ENCODE measurements at places on chromosomes 2 and 18.

DNA sequence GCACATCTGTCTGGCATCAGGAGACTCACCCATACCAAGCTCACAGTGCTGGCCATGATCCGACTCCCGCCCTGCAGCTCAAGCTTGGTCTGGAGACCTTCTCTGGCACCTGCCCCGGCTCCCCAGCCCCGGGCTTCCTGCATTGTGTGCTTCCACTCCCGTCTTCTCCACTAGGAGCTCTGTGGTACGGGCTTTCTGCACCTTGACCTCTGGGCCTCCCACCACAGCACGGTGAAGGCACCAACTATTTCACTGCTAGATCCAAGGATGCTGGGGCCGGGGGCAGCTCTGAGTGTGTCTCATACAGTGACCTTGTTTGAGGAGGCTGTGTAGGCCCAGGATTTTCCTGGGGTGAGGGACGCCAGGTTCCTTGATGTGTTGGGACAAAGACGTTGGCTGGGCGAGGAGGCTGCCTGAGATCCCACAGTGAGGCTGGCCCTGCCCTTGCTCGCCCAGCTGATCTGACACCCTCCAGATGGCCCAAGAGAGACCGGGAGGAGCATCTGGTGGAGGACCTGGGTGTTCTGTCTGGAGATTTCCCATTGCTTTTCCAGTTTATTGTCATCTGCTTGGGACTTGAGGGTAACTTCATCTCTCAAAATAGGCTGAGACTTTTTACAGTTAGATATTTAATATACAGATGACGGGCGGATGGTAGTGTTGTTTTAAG, 64.0 kb downstream of the HPCAL1 start:
- no peak for DNase-seq

DNA sequence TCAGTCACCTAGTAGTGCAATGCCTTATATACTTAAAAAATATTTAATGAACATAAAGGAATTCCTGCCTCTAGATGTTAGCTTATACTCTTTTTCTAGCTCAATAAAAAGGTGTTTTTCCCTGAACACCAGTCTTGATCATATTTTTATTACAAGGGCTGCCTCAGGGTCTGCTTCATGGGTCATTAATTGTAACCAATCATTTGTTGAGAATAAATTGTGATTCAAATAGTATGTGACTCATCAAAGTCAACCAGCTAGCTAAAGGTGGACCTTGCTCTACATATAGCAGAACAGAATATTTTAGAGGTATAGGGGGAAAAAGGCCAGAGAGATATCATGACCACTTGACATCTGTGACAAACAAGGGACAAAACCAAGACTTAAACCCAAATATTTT, 114.0 kb downstream of the PIK3C3 start:
- DNase-seq: no peak

GRCh38 chr2:95351598-95351915, 51.0 kb upstream of the FAHD2A start:
- no peak for DNase-seq

DNA sequence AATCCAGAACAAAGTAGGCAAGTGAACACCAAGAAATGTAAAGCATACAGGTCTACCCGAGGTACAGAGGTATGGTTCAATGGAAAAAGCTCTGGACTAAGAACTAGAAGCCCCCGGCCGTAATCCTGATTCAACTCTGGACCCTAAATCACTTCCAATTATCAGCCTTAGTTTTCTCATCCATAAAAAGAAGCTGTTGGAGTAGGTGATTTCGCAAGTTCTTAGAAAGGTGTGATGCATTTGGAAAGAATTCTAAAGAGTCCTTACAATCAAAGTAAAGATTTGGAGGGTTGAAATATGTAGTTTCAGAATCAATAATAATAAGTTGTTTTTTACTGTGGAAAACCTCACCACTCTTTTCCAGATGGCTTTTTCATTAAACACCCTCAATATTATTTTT, 622.1 kb upstream of the ID2 start:
- DNase-seq: no peak

- DNase-seq: no peak
Observed at GRCh38 chr2:190618030-190618429, 30.9 kb upstream of the NAB1 start.

- no peak for DNase-seq
Observed at GRCh38 chr2:232593982-232594381, 39.4 kb upstream of the EFHD1 start.
